ENCODE measurements at places on chromosomes 2 and 18.

DNA sequence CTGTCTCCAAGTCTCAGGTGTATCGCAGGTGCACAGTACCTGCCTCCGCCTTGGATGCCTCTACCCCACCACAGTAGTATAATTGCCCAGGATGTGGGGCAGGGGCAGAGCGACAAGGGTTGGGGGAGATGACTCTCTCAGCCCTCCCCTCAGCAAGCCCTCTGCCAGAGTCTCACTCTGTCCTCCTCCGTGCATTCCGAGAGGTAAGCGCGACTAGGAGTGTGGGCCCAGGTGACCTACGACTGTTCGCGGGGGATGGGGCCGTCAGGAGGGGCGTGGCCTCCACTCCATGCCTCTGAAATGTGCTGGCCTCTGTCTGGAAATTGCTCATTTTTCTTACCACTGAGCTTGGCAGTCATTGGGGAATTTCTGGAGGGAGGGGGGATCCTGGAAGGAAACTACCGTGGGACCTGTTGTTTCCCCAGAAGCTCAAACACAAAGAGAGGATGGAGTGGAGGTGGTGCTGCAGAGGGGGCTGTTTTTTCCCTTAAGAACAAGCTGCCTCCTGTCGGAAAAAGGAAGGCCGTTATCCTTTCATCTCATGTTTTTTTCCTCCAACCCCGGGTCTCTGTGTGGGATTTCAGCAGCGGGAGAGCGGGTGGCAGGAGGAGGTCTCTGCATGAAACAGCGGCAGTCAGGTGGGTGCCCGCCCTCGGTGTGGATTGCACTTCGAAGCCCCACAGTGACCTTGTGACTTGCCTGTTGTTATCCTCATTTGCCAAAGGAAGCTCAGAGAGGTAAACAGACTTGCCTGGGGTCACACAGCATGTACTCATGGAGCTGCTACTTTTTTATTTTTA is 13.0 kb upstream of the RALB start:
- H3K27me3 ChIP-seq: no peaks in the 10 kb centered on the region
- no peak overlapping the region for H3K27ac ChIP-seq
- no peak for DNase-seq
- H3K36me3 ChIP-seq: no peaks in the 10 kb centered on the region

- peaks cover 4% of the 10 kb centered on the region for H3K4me1 ChIP-seq
- no peaks in the 10 kb centered on the region for H3K27me3 ChIP-seq
- no peak overlapping the region for H3K4me3 ChIP-seq
- H3K27ac ChIP-seq: no peak overlapping the region
- peaks cover 9% of the 10 kb centered on the region for H3K36me3 ChIP-seq
- DNase-seq: no peak
These were observed 41.4 kb downstream of the OXER1 start for GRCh38 chr2:42722320-42723190.

DNA sequence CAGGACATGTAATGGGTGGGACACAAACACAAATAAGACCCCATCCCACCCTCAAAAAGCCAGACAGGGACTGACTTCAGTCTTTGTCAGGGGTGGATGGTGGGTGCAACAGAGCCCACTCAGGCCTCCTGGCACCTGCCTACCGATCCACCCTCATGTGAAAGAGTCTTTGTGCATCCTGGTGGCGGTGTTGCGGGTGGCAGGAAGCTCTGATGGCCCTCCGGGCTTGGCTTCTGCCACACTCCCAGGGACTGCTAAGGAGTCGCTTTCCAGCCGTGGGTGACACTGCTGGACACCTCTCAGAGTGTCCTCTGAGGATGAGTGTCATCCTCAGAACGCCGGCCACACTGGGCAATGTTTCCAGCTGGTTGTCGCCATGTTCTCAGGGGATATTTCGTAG is 92.6 kb downstream of the LDLRAD4 start:
- no peak overlapping the region for H3K4me3 ChIP-seq
- H3K36me3 ChIP-seq: peaks cover 3% of the 10 kb centered on the region
- H3K27me3 ChIP-seq: no peaks in the 10 kb centered on the region

DNA sequence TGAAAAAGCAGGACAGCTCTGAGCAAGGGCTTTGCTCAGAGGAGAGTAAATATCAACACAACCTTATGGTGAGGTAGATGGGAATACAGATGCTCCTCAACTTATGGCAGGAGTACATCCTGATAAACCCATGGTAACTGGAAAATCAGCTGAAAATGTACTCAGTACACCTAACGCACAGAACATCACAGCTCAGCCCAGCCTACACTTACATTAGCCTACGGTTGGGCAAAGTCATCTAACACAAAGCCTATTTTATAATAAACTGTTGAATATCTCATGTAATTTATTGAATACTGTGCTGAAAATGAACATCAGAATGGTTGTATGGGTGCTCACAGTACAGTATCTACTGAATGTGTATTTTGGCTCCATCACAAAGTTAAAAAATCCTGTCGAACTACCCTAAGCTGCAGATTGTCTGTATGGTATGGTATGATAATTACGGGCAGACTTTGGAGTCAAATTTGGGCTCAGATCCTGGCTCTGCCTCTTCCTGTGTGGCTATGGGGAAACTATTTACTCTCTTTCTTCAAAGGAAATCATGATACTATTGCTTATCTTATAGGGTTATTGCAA is 120.3 kb upstream of the LYPD1 start:
- no peaks in the 10 kb centered on the region for H3K27me3 ChIP-seq
- DNase-seq: no peak
- no peaks in the 10 kb centered on the region for H3K4me1 ChIP-seq
- H3K27ac ChIP-seq: no peak overlapping the region
- H3K4me3 ChIP-seq: no peak overlapping the region

GRCh38 chr2:100194951-100195350 is 52.6 kb upstream of the AFF3 start:
- no peak overlapping the region for H3K4me3 ChIP-seq
- no peak for DNase-seq

GRCh38 chr2:2044269-2045057 is 286.6 kb downstream of the MYT1L start:
- H3K27me3 ChIP-seq: no peaks in the 10 kb centered on the region
- DNase-seq: no peak
- no peak overlapping the region for H3K4me3 ChIP-seq
- H3K4me1 ChIP-seq: no peaks in the 10 kb centered on the region
- no peak overlapping the region for H3K27ac ChIP-seq

DNA sequence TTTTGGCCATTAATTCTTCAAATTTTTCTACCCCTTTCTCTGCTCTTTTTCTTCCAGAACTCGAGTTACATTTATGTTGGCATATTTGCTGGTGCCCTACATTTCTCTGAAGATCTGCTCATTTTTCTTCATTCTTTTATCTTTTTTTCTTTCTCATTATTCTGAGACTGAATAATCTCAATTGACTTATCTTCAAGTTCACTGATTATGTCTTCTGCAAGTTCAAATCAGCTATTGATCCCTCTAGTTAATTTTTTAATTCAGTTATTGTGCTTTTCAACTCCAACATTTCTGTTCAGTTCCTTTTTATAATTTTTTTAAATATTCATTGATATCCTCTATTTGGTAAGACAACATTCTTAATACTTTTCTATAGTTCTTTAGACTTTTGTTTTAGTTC is 3.2 kb downstream of the CFAP210 start:
- H3K27me3 ChIP-seq: no peaks in the 10 kb centered on the region
- H3K4me1 ChIP-seq: peaks cover 10% of the 10 kb centered on the region
- H3K27ac ChIP-seq: no peak overlapping the region
- H3K4me3 ChIP-seq: no peak overlapping the region
- H3K36me3 ChIP-seq: no peaks in the 10 kb centered on the region

GRCh38 chr2:143802242-143802641 is 673.0 kb downstream of the ARHGAP15 start:
- no peak overlapping the region for H3K4me3 ChIP-seq
- H3K4me1 ChIP-seq: no peaks in the 10 kb centered on the region
- H3K36me3 ChIP-seq: no peaks in the 10 kb centered on the region
- H3K27ac ChIP-seq: no peak overlapping the region

DNA sequence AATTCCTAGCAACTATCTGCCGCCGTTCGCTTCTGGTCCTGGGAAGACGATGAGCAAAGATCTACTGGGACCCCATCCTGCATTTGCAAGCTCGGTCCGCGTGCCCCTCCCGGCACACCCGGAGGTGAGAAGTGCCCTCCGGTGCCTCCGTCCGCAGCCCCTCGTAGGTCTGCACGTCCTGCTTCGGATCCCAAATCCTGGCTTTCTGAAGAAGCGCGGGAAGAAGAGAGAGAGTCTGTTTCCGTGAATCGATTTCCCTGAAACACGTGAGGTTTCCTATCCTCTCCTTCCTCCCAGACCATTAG is 5.0 kb upstream of the OSR1 start:
- H3K27me3 ChIP-seq: peaks cover 78% of the 10 kb centered on the region
- H3K4me3 ChIP-seq: peak overlapping the region; percentile 55
- H3K36me3 ChIP-seq: no peaks in the 10 kb centered on the region
- peaks cover 27% of the 10 kb centered on the region for H3K4me1 ChIP-seq

GRCh38 chr2:200369886-200370285 is 63.4 kb downstream of the SPATS2L start:
- H3K36me3 ChIP-seq: no peaks in the 10 kb centered on the region
- no peaks in the 10 kb centered on the region for H3K4me1 ChIP-seq
- DNase-seq: no peak
- no peaks in the 10 kb centered on the region for H3K27me3 ChIP-seq

DNA sequence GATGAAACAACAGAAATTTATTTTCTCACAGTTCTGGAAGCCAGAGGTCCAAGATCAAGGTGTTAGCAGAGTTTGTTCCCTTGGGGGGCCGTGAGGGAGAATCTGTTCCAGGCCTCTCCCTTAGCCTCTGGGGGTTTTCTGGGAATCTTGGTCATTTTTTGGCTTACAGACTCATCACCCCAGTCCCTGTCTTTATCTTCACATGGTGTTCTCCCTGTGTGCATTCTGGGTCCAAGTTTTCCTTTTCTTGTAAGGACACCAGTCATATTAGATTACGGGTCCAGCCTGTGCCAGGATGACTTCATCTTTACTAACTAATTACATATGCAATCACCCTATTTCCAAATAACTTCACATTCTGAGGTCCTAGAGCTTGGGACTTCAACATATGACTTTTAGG is 292.5 kb upstream of the TRIB2 start:
- no peak overlapping the region for H3K27ac ChIP-seq
- H3K36me3 ChIP-seq: no peaks in the 10 kb centered on the region
- H3K27me3 ChIP-seq: no peaks in the 10 kb centered on the region
- peaks cover 7% of the 10 kb centered on the region for H3K4me1 ChIP-seq
- DNase-seq: no peak

DNA sequence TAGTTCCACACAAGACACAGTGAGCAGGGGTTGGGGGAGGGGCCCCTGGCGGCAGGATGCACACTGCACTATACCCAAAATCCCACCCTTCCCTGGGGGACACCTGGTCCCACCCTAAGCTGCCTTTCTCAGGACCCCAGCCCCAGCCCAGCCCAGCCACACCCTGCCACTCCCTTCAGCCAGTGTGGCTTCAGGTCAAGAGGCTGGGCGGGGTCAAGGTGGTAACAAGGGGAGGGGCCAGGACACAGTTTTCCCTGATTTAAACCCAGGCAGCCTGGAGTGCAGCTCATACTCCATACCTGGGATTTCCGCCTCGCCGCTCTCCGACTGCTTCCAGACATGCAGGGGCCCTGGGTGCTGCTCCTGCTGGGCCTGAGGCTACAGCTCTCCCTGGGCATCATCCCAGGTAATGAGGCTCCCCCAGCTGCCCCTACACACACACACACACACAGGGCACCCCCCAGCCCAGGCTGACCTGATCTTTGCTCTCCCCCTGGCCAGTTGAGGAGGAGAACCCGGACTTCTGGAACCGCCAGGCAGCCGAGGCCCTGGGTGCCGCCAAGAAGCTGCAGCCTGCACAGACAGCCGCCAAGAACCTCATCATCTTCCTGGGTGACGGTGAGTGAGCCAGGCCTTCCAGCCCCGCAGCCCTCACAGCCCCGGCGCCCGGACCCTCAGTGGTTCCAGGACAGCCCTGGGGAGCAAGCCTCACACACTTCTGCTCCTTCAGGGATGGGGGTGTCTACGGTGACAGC is at the start of gene ALPG:
Gene ALPG (plus strand): TSS at position 289 of the 755 bp plus-strand sequence. CDS start 51 bp downstream, at position 340.
- DNase-seq: no peak
- H3K4me3 ChIP-seq: no peak within 1 kb of the TSS
- H3K36me3 ChIP-seq: no peaks in the 10 kb centered on the region
- no peak within 1 kb of the TSS for H3K27ac ChIP-seq
- H3K4me1 ChIP-seq: peaks cover 3% of the 10 kb centered on the region
- H3K27me3 ChIP-seq: peaks cover 3% of the 10 kb centered on the region

GRCh38 chr18:57819119-57819518 is 16.0 kb upstream of the ATP8B1 start:
- no peaks in the 10 kb centered on the region for H3K27me3 ChIP-seq
- peaks cover 3% of the 10 kb centered on the region for H3K4me1 ChIP-seq
- H3K27ac ChIP-seq: no peak overlapping the region
- no peak for DNase-seq
- no peaks in the 10 kb centered on the region for H3K36me3 ChIP-seq
- H3K4me3 ChIP-seq: no peak overlapping the region
